Inflammatory macrophage treated with lipopolysaccharide for 4 hours (primary cell): ENCODE measurements at places on chromosomes 3 and 15.

DNA sequence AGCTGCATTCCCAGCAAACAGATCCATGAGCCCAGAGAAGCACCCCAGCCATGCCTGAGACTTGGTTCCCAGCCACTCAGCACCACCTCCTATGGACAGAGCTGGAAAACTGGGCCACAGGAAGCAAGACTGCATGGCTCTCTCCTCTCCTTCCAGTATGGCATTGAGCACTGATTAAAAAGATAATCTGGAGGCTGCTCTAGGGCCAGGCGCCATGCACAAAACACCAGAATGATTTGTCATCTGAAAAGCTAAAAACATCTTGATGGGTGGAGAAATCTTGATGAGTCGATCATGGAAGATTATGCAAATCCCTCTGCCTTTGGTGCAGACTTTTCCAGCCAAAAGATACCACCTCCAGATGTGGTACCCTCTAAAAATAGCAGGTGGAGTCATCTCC, 62.7 kb upstream of the MRPS22 start:
- DNase-seq = no peak

GRCh38 chr3:57555738-57556458, at the start of gene PDE12:
Gene PDE12 (plus strand): TSS chr3:57556274. CDS start chr3:57556380, 106 bp downstream.
- peak; percentile 93 for DNase-seq

- peak; percentile 80 for DNase-seq
These were observed 21.3 kb upstream of the GATM start for GRCh38 chr15:45399381-45400212.

DNA sequence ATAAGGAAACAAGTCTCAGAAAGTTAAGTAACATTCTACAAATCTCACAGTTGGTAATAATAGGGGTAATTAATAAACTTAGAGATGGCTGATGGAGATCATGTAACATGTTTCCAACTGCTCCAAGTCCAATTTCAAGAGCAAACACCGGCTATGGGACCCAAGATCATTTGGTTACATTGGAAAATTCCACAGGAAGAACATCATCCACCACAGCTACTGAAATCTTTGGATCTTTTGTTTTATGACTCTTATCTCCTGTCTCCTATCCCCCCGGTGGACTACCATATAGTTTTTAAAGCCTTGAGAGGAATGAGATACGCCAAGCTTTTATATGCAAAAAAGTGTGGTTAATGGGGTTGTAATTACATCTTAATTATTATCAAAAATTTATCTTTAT, 216.1 kb downstream of the WNT5A start:
- no peak for DNase-seq

- no peak for DNase-seq
These were observed 18.8 kb downstream of the PLXND1 start for GRCh38 chr3:129587566-129588210.

DNA sequence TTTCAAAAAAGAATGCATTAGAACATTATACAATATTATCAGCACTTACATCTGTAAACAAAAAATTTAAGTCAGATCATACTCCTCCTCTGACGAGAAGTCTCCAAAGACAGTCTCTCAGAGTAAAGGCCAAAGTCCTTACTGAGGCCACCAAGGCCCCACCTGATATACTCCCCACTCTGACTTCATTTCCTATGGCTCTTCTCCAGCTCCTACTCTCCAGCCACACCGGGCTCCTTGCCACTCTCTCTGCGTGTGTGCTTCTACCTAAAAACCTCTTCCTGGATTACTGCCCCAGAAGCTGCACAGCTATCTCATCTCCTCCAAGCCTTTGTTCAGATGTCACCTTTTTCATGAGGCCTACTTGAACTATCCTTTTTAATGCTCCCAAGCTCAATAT, 5.0 kb downstream of the DCP1A start:
- DNase-seq = no peak

DNA sequence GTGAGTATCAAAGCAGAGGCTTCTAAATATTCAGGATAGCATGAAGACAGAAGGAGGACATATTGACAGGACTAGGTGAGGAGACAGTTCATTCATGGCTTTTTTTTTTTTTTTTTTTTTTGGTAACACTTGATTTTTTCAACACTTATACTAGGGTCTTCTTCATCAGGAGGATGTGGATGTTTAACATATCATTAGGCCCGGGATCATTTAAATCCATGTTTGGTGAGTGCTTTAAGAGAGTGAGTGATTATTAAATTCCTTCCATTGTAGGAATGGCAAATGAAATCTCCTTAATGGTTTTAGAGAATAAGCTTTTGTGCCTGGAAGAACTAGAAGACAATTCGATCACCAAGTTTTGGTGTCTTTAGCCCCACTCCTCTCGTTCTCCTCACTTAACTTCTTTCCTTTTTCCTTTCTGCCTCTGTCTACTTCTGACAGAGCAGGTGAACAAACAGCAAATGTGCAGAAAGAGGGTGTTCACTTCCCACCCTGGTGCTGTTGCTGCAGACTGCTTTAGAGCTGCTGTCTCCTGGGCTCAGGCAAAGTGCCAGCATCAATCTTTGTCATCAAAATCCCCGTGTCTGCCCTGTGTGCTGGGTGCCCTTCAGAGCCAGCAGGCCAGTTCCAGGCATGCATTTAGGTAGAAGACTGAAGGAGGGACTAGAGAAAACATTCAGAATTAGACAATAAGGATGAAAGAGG, 35.6 kb upstream of the RAB11A start:
- peak; percentile 16 for DNase-seq

DNA sequence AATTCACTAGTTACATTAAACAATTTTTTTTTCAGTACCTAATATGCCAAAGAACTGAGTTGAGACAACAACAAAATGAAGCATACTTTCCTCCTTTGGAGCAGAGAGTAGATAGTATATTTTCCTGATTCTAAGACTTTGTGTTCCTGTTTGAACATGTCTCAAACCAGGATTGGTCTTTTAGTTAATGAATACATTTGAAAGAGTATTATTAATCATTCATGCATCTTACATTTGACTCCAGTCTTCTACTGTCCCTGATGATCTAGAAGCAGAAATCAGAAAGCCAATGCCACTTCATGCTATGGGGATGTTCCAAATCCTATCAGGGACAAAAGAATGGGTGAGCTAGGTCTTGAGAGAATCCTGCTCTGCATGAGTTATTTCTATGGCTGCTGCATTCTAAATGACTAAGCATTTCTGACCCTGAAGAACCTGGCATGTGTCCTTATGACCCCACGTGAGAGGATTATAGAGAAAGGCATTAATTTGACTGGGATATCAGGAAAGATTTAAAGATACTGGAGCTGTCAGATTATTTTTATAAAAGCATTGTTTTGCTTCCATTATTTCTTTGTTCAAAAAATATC, 32.9 kb upstream of the MBNL1 start:
- no peak for DNase-seq

- no peak for DNase-seq
These were observed 38.5 kb downstream of the RPLP1 start for GRCh38 chr15:69491038-69491505.
